ENCODE measurements at places on chromosomes 5 and 9. TPM values are rescaled to one million over a fixed set of nuclear protein-coding genes. Genes with fewer than 3 reads are reported as not detected.

Gene CD72
- total RNA-seq = not detected

Gene EEIG1
- 0.97 TPM for total RNA-seq

Gene BASP1
- total RNA-seq = 249 TPM

Gene NR5A1
- total RNA-seq = not detected

Gene SCGB3A1
- total RNA-seq = not detected

Gene IFNA1
- not detected for total RNA-seq

Gene FAM78A
- 1.9 TPM for total RNA-seq

Gene PFN3
- not detected for total RNA-seq

Gene FSTL4
- not detected for total RNA-seq

Gene ENTREP1
- 1.6 TPM for total RNA-seq

Gene CCDC180
- 0.65 TPM for total RNA-seq

Gene TSLP
- total RNA-seq = 0.61 TPM

Gene TOR4A
- total RNA-seq = 39.0 TPM

Gene WNK2
- not detected for total RNA-seq

Gene DNLZ
- total RNA-seq = 15.5 TPM

Gene NUP188
- 35.7 TPM for total RNA-seq

Gene SLIT3
- under 0.01 TPM for total RNA-seq

Gene PHF24
- total RNA-seq = not detected

Gene HAVCR2
- 0.15 TPM for total RNA-seq

Gene TNC
- 4.6 TPM for total RNA-seq

Gene MEGF9
- total RNA-seq = 9.3 TPM

Gene CACNA1B
- not detected for total RNA-seq

Gene FGF18
- not detected for total RNA-seq

Data from epithelial cell of umbilical artery (primary cell).